Brain pericyte (primary cell): ENCODE measurements at places on chromosomes 1 and 21.
A peak's percentile ranks its signal among the peaks of the same experiment; 100 is the strongest.

DNA sequence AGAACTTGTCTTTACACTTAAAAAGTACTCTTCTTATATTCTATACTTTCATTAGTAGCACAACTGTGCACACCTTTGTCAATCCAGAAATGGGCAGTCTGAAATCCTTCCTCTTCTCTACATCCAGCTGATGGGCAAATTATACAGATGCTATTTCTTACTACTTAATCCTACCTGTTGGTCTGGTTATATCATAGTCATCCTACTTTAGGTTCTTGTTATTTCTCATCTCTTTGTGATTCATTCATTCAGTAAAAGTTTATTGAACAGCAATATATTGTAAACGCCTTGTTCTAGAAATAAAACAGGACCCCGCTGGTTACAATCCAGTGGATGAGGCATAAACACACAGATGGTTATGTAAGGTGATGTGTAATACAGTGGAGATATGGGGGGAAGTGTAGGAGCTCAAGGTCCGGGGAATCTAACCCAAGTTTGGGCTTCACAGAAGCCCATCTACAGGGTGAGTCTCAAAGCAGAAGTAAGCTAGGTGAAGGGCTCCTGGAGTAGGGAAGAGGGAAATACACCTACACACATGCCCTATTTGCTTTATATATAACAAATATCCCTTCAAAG lies 11.8 kb upstream of the FUBP1 start:
- no peak for DNase-seq

DNA sequence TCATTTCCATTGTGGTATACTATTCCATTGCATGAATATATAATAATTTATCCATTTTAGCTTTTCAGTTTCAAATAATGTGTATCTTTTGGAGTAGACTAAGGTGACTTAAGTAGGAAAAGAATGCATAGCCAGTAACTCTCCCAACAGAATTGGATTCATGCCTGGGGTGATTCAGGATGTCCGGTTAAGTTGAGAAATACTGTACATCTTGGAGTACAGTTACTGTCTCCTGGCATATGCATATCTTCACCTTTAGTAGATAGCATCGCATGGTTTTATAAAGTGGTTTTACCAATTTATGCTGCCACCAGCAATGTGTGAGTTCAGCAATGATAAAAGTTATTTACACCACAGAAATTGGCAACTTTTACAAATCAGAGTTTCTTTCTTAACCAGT lies 18.6 kb upstream of the SLC6A9 start:
- no peak for DNase-seq

DNA sequence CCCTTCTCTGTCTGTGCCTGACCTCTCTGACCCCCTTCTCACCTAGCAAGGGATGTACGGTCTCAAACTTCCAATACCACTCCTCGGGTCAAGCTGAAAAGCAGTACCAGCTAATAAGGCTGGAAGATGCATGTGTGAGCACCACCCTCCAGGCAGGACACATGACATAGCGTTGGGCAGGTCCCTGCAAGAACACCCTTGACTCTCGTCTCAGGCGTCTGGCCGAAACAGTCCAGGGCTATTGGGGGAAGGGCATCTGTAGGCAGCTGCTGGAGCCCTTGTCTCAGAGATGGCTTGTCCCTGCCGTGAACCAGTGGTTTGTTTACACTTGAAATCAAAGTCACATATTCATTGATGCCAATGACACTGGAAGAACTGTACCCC lies 56.5 kb downstream of the CD46 start:
- no peak for DNase-seq

- DNase-seq, result no peak
Measured at GRCh38 chr1:41103766-41104165, 82.2 kb upstream of the SLFNL1 start.

- DNase-seq, result no peak
Measured at GRCh38 chr1:160553778-160554177, 25.5 kb downstream of the CD84 start.

GRCh38 chr1:227733751-227734545 lies 1.2 kb downstream of the JMJD4 start:
- DNase-seq, result no peak

GRCh38 chr1:219518168-219518906 lies 94.6 kb downstream of the ZC3H11B start:
- no peak for DNase-seq

- DNase-seq, result no peak
Measured at GRCh38 chr1:201281573-201281972, 1.7 kb upstream of the PKP1 start.

GRCh38 chr1:904310-904950 lies 19.3 kb upstream of the SAMD11 start:
- peak; percentile 51 for DNase-seq

DNA sequence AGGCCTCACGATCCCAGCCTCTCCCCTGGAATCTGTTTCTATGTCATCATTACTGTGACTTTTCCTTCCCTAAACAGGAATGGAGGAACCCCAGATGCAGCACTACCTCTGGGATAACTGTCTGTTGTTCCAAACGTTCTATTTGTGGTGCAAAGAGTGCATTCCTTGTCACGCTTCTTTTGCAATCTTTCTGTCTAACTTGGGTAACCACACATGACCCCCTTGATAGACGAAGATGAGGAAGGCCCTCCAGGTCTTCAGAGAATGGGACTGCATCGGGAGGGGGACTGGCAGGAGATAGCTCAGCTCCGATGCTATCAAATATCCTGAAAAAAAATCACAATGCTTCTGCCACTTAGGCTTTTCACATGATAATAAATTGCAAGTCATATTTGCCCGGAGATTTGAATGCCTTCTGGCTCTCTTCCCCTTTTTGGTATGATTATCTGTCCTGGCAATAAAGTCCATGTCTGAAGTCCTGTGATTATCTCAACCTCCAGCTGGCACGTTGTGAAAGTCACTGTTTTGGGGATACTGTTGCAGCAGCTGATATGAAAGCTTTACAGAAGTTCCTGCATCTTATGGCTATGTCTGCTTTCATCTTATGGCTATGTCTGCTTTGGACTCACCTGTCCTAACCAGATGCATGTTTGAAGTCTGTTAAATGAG lies 148.7 kb upstream of the LMO4 start:
- DNase-seq, result no peak
